ENCODE measurements at places on chromosomes 2 and 18.

GRCh38 chr2:28390241-28390745 is 2.4 kb upstream of the FOSL2 start:
- peak; percentile 73 for DNase-seq

- DNase-seq: no peak
Observed at GRCh38 chr18:61400716-61401115, 67.5 kb downstream of the CDH20 start.

GRCh38 chr2:24399434-24400206 is 39.3 kb upstream of the ITSN2 start:
- DNase-seq: no peak

- no peak for DNase-seq
Observed at GRCh38 chr2:227623226-227623625, 5.9 kb downstream of the SCYGR4 start.

GRCh38 chr2:24329700-24330099 is 30.6 kb downstream of the ITSN2 start:
- DNase-seq: no peak

GRCh38 chr2:65172994-65173790 is 43.3 kb upstream of the RAB1A start:
- DNase-seq: no peak

GRCh38 chr2:180677930-180678624 is 302.3 kb upstream of the UBE2E3 start:
- no peak for DNase-seq

DNA sequence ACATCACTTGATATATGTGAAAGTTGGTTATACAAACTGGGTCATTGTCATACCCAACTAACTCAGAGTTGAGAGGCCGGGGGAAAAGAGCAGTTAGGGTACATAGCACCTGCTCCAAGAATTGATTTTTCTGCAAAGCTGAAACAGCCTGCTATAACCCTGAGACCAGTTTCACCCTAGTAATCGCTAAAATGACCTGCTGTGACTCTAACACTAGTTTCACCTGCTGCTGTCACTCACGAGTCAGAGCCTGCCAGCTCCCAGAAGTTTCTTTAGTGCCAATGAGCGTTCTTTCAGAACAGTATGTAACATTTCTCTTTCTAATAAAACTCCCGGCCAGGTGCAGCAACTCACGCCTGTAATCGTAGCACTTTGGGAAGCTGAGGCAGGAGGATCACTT is 28.0 kb downstream of the SRSF7 start:
- no peak for DNase-seq

DNA sequence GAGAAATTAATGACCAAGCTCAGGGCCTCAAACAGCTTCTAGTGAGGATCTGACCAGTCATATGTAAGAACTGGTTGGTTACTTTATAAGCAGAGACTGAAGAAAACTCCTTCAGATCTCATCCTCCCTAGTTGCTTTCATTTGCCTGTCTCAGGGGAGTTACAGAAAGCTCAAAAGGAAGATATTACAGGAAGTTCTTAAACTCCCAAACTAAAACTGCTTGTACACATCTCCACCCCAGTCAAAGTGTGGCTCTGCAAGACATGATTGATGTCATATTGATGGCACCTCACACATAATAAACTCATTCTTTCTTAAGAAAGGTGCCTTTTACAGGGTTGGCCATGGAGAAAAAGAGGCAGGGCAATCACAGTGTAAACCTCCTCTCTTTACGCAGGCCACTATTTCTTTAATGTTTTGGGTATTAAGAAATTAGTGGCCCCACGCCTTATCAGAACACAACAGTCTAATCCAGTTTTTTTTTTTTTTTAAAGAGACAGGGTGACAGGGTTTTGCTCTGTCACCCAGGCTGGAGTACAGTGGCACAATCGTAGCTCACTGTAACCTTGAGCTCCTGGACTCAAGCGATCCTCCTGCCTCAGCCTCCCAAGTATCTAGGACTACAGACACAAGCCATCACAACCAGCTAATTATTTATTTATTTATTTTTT is 62.6 kb upstream of the STK17B start:
- DNase-seq: peak; percentile 31

DNA sequence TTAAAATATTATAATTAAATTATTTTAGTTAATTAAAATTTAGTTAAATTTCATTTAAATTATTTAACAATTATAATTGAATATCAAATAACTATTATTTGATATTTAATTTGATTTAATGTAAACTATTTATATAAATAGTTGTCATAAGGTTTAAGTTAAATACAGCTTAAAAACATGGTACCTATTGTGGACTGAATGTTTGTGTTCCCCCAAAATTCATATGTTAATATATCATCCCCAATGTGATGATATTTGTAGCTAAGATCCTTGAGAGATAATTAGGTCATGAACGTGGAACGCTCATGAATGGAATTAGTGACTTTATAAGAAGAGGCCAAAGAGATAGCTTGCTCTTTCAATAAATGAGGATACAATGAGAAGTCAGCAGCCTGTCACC is 505.7 kb upstream of the LRATD1 start:
- no peak for DNase-seq

DNA sequence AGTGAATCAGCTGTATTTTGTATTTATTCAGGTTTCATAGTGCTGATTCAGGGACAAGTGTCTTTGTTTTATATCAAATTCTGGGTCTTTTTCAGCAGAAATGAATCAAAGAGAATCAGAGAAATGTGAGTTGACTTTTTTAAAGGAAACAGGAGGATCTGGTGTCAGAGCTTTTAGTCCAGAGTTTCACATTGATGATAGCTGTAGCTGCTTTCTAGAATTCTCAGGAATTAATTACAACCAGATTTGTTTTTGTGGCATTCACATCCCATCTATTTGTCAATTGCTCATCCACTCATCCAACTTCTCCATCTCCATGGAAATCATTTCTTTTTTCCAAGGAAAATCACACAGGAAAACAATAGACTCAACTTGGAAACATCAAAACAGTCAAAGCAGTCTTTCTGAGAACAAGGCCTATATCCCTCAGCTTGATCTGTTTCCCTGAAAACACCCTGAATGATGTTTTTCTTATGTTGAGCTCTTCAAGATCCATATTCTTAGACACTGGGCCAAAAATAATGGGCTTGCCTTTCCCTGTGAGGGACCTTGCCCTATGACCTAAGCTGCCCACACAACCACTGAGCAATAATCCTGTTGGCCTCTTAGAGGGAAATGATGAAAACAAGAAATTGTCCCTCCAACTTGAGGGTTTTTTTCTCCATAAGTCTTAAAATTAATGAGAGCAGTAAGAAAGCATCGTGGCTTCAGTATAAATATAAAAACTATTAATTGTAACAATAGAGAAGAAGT is 249.5 kb upstream of the FN1 start:
- no peak for DNase-seq

DNA sequence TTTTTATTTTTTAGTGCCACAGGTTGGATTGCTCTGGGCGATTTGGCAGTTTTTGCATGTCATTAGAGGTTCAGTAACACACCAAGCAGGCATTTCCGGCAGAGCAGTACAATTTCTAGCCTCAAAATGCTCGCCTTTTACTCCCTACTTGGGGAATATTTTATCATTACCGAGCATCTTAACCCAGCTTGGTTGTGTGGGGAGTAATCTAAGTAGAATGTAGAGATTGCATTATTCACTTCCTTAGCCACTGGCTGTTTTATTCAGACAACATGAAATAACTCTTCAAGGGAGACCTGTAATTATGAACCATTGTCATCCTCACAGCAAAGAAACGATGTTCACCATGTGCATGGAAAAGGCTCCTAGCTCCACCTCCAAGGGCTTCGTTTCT is 13.1 kb downstream of the GRP start:
- no peak for DNase-seq

DNA sequence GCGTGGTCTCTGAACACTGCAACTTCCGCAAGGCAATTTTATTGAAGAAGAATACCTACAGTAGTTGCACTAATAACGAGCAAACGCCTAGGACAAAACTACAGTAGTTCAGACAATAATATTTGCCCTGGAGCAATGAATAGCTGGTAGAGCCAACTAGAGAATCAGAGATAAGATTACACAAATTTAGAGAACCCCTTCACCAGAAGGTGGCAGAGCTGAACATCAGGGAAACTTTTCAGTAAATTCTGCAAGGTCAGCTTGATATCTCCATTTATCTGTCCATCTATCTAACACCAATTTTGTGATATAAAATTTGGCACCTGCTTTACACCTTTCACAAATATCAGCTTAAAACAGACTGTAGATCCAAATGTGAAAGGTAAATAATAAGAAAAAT is 43.8 kb downstream of the CDH19 start:
- no peak for DNase-seq

- DNase-seq: no peak
Observed at GRCh38 chr2:3399381-3399780, 19.9 kb downstream of the TRAPPC12 start.

DNA sequence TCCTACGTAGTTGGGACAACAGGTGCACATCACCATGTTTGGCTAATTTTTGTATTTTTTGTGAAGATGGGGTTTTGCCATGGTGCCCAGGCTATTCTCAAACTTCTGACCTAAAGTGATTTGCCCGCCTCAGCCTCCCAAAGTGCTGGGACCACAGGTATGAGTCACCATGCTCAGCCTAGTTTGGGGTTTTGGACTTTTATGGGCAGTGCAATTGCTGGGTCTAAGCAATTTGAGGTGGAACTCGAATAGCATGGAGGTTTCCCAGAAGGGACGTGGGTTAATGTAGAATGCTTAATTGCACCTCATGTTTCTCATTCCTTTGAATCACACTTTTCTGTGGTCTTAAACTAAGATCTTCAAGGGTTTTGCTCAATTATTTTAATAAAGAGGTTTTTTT is 102.3 kb upstream of the EPHA4 start:
- DNase-seq: no peak

GRCh38 chr18:22309191-22309590 is 108.5 kb downstream of the CTAGE1 start:
- DNase-seq: no peak

DNA sequence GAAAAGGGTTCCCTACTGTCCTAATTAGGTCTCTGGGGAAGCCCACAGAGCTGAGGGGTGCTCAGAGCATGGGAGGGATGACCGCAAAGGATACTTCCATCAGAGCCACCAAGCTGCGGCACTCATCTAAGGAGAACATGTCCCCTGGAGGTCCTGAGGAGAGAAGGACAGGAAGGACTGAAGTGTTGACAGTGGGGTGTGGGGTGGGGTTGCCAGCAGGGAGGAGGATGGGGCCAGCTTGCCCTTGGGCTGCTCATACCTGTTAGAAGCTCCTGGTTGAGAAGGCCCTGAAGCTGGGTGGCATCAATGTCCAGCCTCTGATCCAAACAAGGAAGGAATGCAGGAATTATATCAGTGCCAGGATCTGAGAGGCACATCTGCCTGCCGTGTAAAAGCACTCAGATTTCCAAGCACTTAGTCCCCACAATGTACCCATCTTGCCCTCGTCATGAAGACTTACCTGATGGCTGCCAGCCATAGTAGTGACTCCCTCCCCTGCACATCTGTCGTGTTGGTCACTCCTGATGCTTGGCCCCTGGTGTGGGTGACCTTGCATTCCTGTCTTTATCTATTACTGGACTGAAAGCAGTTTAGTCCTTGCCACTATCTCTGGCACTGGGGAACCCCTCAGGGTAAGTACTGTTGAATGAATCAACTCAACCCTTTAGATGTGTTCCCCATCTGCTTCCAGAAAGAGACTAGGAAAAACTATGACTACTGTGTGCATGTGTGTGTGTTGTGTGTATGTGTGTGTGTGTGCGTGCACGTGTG is 68.9 kb downstream of the CAPN13 start:
- DNase-seq: no peak

DNA sequence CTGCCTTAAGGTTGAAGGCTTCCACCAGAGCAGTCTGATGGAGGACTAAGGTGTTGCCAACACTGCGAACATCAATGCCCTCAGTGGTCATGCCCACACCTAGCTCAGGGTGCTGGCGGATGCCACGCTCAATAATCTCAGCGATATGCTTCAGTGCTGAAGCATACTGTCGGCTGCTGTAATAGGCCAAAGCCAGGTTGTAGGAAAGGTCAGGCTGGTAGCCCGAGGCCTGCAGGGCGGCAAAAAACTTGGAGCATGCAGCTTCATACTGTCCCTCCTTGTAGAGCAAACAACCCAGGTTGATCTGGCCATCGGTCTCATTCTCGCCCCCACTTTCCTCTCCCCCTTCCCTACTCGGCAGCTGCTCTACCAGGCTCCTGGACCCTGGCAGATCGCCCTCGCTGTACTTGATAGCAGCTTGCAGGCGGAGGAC is 159.4 kb downstream of the AGPS start:
- DNase-seq: no peak

Data from CD4-positive, alpha-beta T cell treated with Interleukin-2 at 100 ng/mL for 4 hours (primary cell).